OCI-M1 (cell line): ENCODE measurements at places on chromosomes 3 and 15.

GRCh38 chr15:79394231-79394630 is 37.9 kb upstream of the MINAR1 start:
- DNase-seq = no peak

GRCh38 chr15:50641318-50641717 is 45.3 kb downstream of the TRPM7 start:
- DNase-seq = peak; percentile 21

GRCh38 chr15:66715181-66715624 is 13.2 kb downstream of the SMAD6 start:
- no peak for DNase-seq

GRCh38 chr15:93036951-93037819 is 51.8 kb downstream of the RGMA start:
- peak; percentile 45 for DNase-seq

DNA sequence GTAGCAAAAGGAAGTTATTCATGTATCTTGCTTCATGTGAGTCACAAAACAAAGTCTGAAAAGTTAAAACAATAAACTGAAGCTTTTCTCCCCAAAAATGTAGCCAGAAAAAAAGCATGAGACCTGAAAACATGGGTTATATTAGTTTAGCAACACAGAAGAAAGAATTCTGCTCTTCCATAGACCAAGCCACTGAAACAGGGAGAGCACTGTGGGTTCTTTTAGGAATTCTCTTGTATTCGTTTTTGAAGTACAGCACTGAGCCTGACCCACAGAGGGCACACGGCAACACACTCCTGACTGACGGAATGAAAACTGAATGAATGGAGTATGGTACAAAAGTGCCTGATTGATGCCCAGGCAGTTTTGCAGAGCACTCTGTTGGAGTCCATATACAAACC is 66.6 kb downstream of the TM4SF4 start:
- no peak for DNase-seq

DNA sequence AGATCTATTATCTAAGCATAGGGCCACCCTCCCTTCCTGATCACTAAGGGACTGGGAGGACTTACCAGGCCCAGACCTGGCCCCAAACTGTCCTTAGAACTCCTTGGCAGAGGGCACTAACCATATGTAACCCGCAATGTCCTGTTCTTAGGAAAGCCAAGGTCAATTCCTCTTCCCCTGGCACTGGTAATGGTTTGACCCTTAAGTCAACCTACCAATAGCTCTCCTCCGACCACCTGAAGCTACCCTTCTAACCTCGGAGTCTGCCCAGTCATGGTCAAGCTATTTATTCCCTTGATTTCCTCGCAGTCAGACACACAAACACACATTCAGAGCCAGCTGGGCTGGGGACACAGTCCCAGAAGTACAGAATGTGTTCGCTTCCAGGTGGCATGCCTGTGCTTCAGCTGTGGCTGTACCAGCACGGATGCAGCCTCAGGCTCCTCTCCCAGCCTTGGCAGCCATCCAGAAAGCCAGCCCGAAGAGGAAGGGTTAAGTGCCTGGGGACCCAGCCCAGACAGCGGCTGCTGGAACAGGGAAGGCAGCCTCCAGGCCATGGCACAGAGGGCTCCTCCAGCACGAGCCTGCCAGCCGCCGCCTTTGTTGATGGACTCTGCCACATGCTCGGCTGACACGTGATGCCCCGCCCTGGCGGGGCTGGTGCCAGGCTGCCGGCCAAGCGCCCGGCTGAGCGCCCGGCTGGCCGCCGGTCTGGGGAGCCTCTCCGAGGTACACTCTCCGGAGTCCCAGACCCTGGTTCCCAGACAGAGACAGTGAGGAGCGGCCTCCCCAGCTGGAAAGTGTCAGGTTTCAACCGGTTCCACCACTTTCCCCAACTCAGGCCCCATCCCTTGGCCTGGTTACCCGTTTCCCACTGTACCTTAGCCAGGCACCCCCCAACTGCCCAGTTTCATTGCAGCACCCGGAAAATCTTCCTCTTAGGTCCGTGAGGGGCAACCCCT is 5.5 kb downstream of the BMF start:
- DNase-seq = no peak

DNA sequence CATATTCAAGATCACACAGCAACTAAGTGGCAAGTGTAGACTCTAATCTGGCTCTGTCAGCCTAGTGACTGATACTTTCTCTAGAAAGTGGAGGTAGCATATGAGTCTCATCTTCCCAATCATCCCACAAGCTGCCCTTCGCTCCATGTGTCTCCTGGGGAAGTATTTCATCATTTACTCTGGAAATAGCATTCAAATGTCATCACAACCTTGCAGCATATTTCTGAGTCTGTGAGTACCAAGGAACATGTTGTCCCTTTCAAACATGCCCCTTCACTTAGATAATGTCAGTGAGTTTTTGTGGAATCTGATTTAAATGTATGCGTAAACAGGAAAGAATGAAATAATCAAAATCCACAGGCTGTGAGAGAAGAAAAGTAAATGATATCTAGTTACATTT is 322.9 kb downstream of the SLC9A9 start:
- no peak for DNase-seq

GRCh38 chr15:57017024-57017423 is 98.6 kb downstream of the TCF12 start:
- peak; percentile 45 for DNase-seq

DNA sequence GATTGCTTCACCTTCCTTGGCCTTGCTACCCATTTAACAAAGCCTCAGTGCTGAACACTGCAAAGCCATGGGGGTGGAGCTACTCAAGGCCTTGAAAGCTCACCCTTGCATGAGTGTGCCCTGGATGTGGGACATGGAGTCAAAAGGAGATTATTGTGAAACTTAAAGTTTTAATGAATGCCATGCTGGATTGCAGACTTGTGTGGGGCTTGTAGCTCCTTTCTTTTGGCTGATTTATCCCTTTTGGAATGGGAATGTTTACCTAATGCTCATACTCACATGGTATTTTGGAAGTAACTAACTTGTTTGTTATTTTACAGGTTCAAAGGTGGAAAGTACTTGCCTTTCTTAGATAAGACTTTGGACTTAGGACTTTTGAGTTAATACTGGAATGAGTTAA is 538.5 kb upstream of the NECTIN3 start:
- DNase-seq = no peak

GRCh38 chr15:75201616-75202250 is at the start of gene C15orf39:
Gene C15orf39, plus strand, starts transcription at chr15:75201882. Its CDS starts 4,167 bp downstream, at chr15:75206049.
- peak; percentile 88 for DNase-seq

- DNase-seq = no peak
Measured at GRCh38 chr15:36914960-36915808, 185.2 kb downstream of the MEIS2 start.

- DNase-seq = no peak
Measured at GRCh38 chr3:45555086-45555591, 39.4 kb upstream of the LIMD1 start.

DNA sequence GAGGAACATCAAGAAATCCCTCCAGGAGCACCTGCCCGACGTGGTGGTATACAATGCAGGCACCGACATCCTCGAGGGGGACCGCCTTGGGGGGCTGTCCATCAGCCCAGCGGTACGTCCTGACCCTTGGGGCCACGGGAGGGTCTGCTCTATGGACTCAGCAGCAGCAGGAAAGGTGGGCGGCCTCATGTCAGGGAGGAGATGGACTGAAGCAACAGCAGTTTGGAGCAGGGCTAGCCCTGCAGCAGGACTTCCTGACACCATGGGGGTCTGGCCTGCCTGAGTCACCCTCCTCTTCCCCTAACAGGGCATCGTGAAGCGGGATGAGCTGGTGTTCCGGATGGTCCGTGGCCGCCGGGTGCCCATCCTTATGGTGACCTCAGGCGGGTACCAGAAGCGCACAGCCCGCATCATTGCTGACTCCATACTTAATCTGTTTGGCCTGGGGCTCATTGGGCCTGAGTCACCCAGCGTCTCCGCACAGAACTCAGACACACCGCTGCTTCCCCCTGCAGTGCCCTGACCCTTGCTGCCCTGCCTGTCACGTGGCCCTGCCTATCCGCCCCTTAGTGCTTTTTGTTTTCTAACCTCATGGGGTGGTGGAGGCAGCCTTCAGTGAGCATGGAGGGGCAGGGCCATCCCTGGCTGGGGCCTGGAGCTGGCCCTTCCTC is 24.2 kb downstream of the HDAC11 start:
- DNase-seq = no peak

DNA sequence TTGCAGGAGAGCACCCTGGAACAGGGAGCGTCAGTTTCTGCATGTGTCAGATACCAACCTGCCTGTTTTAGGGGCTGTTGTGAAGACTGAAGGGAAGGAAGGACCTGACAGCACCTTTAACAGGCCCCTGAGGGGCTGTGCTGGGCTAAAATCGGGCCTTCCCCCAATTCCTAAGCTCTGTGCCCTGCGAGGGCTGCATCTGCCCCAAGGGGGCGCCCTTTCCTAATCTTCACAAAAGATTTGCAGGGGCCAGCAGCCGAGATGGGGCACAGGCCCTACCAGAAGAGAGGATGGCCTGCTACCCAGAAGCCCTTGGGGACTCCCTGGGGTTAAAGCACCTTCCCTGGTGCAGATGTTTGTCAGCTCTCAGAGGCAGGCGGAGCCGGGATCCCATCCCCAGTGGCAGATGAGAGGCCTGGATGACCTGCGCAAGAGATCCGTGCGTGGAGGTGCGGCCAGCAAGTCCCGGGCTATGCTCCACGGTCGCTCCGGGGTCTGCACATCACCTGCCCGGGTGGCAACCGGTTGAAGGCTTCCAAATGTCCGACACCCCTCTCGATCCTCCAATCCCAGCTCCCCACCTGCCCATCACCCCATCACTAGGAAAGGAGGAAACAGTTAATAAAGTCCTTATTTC is 53.6 kb downstream of the RHCG start:
- peak; percentile 77 for DNase-seq

DNA sequence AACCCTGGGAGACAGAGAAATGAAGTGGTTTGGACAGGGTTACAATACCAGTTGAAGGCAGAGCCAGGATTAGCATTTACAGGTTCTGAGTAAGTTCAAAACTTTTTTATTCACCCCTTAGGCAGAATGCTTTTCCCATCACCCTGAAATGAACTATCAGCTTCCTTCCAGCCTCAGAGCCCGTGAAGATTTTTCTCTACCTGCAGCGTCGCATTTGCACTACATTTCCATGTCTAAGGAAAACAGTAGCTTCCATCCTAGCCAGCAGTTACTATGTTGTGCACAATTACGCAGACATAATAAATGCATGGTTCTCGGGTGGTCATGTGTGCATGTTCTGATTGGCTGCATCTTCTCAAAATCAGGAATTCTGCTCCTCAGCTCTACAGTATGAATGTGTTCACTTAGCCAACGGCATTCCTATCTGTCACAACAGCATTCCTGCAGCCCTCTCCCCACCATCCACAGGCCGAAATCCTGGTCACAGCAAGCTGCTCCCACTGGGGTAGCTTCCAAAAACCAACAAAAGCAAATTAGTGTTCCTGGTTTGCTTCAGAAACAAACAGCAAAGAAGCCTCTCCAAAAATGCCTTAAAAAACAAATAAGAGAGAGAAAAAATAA is 510.8 kb upstream of the SEMA6D start:
- DNase-seq = no peak

DNA sequence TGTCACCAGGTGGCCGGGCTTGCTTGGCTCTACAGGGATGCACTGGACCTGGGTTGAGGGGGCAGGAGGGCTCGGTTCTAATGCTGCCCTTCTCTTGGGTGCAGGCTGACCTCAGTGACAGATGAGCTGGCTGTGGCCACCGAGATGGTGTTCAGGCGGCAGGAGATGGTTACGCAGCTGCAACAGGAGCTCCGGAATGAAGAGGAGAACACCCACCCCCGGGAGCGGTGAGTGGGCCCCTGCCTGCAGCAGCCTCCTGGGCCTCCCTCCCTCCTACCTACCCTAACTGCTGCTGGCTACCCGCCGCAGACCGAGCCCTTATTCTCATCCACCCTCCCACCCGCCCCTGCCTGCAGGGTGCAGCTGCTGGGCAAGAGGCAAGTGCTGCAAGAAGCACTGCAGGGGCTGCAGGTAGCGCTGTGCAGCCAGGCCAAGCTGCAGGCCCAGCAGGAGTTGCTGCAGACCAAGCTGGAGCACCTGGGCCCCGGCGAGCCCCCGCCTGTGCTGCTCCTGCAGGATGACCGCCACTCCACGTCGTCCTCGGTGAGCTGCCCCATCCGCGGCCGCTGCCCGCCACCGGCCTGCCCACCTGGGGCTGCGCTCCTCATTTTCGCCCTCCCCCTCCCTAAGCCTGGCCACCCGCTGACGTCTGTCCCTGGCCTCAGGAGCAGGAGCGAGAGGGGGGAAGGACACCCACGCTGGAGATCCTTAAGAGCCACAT is 5.6 kb downstream of the FES start:
- DNase-seq = no peak

GRCh38 chr3:108528459-108529252 is 18.3 kb upstream of the MYH15 start:
- peak; percentile 63 for DNase-seq

DNA sequence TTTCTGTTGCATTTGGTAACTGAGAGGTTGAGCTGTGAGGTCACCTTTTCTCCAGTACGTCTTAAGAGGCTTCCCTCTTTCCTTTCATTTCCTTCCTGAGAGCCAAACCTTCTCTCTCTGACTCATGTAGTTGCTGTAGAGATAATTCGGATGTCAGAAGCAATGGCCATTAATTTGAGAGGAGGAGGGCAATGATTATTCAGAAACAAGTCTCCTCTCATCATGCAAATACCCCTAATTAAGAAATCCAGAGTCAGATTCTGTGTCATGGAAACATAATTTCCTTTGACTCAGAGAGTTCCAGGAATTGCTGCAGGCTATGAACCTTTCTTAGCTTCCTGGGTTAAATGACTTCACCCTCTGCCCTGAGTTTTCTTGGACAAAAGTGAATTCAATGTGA is 59.0 kb upstream of the GSK3B start:
- no peak for DNase-seq

- DNase-seq = no peak
Measured at GRCh38 chr3:183261151-183261724, 8.2 kb downstream of the B3GNT5 start.

- DNase-seq = no peak
Measured at GRCh38 chr3:64508140-64508539, 179.7 kb downstream of the ADAMTS9 start.
